ENCODE measurements at places on chromosomes 3 and 15. TPM values are rescaled to one million over a fixed set of nuclear protein-coding genes. Genes with fewer than 3 reads are reported as not detected.

DNA sequence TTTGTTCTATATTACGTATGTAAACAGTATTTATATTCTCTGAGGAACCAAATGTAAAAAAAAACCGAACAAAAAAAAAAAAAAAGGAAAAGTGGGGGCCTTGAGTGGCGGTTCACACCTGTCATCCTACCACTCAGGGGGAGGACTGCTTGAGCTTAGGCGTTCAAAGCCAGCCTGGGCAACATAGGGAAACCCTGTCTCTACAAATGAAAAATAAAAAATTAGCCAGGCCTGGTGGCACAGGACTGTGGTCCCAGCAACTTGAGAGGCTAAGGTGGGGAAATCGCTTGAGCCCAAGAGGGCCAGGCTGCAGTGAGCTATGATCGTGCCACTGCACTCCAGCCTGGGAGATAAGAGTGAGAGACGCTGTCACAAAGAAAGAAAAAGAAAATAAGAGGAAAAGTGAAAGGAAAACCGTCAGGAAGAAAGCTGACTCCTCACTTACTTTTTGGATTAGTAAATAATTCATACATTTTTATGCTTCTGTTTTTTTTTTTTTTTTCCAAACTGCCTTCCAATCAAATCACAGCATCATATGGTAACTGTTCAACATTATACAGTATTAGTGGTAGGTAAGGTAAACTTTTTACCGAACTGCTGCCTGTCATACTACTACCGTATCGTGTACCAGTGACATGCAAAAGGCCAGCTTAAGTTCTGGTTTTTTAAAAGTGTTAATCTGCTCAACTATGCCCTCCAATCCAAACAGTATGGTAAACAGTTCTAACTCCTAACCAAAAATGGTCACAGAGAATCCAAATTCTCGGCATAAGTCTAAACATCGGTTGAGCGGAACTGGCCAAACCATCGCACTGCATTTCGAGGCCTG is 1.2 kb downstream of the PHC3 start:
- DNase-seq = peak; percentile 26

- no peak for DNase-seq
Measured at GRCh38 chr3:41267975-41268640, 68.8 kb downstream of the CTNNB1 start.

DNA sequence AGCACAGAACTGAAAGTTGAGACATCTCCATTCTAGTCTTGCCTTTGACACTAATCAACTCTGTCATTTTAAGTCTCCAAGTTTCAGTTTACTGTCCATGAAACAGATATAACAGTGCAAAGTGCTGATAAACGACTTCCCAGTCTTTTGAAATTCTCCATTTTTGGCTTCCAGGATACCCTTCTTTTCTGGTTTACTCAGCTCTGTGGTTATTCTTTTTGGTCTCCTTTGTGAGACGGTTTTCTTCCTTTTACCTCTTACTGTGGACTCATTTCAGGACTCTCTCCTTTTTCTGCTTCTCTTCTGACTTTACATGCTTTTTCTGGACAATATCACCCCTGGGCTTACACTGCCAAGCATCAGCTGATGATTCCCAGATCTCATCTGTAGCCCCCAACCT is 18.9 kb downstream of the SST start:
- DNase-seq = no peak

- no peak for DNase-seq
Measured at GRCh38 chr3:12081826-12082225, 76.9 kb downstream of the TIMP4 start.

Gene VEPH1
- total RNA-seq = not detected

Gene ERICH6
- not detected for total RNA-seq

DNA sequence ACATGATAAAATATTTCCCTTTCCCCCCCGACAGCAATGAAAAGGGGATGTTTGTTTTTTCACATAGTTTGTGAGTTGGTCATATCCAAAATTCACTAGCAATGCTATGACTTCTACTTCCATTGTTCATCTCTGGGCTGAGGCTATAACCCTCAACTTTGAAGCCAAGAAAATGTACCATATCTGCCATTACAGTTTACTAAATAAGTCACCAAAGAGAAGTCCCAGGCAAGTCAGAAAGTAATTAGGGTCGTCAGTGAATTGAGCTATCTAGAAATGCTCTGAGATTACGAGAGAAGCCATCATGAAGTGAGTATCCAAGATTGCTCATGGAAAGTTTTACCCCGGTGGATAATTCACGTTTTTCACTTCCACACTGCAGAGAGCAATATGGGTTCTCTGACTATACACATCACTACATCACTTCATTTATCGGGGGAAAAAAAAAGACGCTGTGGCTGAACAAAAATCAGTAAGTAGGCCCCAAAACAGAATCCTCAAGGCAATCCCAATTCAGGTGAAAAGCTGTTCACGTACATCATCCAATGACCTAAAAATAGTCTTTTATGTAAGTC is 1.4 kb downstream of the PEAK1 start:
- DNase-seq = no peak

Gene ZMAT3
- total RNA-seq = 28.3 TPM

Gene SELENOT
- total RNA-seq = 71.2 TPM

Gene TGM5
- total RNA-seq = not detected

Gene GOLGA8Q
- 0.20 TPM for total RNA-seq
